Esophagus squamous epithelium (tissue), 5 donors: ENCODE measurements at places on chromosomes 1 and 21.

DNA sequence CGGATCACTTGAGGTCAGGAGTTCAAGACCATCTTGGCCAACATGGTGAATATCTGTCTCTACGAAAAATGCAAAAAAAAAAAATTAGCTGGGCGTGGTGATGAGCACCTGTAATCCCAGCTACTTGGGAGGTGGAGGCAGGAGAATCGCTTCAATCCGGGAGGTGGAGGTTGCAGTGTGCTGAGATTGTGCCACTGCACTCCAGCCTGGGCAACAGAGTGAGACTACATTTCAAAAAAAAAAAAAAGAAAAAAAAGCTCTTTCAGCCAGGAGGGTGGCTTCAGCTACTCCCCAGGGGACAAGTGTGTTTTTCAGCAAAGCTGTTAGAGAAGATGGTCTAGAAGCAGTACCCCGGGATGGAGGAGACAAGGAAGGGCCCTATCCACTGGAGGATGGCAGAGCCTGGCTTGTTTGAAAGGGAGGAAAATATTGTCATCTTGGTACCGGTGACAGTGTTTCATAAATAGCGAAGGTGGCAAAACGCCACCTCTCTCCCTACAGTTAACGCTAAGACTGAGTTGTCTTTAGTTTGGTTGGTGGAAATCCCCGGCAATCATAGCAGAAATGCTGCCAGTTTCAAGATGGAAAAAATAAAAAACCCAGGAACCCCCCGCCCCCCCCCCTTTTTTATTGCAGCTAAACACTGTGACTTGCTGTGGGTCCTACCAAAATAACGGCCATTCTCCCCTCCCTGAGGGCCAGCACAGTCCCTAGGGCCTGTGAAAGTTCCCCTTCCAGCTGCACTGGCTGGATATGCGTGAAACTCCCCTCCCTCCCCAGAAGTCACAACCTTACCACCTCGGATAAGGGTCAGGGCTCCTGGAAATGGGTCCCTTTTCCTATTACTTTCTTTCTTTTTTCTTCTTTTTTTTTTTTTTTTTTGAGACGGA lies 3.5 kb downstream of the PIK3CD start:
- no peak for DNase-seq

DNA sequence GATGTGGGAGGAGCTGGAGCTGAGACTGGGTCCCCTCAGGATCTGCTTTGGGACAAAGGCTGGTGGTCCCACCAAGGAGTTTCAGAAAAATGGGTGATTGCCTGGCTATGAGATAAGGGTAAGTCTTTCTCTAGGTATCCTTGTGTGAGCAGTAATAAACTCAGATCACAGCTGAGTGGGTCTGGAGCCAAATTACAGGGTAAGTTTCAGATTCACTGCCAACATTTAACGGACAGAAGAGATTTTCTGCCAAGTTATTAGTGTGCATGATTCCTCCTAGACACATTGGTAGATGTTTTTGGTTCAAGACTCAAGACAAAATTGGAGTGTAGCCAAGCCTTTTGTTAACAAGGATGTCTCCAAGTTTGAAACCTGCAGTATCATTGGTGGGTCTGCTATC lies 7.5 kb downstream of the CD1B start:
- no peak for DNase-seq

- no peak for DNase-seq
Observed at GRCh38 chr1:30042438-30043147, 680.8 kb downstream of the MATN1 start.

GRCh38 chr1:31750858-31751510 lies 13.2 kb downstream of the ADGRB2 start:
- DNase-seq = no peak

DNA sequence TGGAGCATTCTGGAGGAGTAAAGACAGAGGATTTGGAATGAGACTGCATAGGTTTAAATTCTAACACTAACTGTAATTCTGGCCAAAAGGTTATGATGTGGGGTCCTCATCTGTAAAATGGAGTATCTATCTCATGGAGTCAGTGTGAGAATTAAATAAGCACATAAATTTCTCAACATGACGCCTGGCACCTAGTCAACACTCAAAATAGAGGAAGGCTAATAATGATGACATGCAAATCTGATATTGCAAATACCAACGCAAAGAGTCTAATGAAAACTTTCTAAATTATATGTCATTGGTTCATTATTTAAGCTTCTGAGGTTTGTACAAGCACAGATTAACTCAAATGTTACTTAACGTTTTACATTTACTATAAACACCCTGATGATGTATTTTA lies 29.6 kb downstream of the APP start:
- no peak for DNase-seq

- DNase-seq = no peak
Observed at GRCh38 chr1:22105611-22106207, 37.2 kb downstream of the WNT4 start.

- no peak for DNase-seq
Observed at GRCh38 chr1:175530183-175530582, 213.2 kb downstream of the TNR start.

DNA sequence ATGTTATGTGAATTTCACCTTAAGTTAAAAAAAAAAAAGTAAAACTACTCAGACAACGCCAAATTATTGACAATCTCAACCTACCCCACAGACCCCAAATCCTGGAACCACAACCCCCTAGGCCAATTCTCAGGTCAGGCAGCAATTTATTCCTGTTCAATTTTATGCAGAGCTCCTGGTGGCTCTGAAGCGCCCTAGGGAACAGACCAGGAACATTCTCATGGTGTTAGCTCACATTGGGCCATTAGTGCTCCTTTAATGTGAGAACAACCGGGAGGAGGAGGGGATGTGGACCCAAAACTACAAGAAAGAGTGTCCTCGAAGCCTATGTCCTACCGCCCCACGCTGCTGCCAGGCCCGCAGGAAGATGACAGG lies 403 bp upstream of the PSEN2 start:
- no peak for DNase-seq

DNA sequence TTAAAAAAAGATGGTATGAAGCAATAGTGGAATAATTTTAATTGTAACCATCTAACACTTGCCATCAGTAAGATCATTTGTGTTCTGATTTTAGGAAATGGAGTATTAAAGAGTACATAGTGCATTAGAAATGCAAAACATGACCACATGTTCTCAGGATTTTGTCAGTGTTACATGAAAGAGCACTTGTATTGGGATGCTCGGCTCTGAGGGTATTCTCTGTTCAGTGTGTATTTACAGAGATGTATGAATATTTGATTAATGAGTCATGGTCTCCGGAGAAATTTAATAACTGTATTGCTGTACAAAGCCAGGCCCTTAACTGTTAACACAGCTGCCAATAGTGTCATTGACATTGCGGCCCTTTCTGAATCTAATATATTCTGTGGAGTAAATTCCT lies 91.7 kb downstream of the ATG4C start:
- no peak for DNase-seq
